Iris pigment epithelial cell (primary cell): ENCODE measurements at places on chromosomes 4 and X.

- no peak for DNase-seq
Measured at GRCh38 chr4:174265916-174266315, 17.6 kb downstream of the FBXO8 start.

GRCh38 chr4:129446074-129446473 lies 350.1 kb downstream of the C4orf33 start:
- peak; percentile 10 for DNase-seq

GRCh38 chr4:185740471-185740873 lies 71.5 kb downstream of the SORBS2 start:
- no peak for DNase-seq

- DNase-seq = no peak
Measured at GRCh38 chr4:39648213-39648612, 9.5 kb upstream of the SMIM14 start.

DNA sequence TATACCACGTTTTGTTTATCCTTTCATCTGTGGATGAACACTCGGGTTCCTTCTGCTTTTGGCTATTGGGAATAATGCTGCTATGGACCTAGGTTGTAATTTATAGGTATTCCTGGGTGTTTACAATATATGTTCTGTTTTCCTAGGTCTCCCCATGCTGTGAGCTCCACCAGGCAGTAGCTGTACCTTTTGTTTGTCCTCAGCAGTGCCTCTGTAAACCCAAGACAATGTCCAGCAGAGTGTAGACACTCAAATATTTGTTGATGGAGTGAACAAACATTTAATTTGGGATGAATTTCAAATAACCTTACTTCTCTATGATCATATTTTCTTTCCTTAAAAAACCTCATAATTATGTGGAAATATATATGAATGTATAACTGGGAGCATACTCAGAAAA lies 259.5 kb upstream of the BOD1L1 start:
- no peak for DNase-seq

DNA sequence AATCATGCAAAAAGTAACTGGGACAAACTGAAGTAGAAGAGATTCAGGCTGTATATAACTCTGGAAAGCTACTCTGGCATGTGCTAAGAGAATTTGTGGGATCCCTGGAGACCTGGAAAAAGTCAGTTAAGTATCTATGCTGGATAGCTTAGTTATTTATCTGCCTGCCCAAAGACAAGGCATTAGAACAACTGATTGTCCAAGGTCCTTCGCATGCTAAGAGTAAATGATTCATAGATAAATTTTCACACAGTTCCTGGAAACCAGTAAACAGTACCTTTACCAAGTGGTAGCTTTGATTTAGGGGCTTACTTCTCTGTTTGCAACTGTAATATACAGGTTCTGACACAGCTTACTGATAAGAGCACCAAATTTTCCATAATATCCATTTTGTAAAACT lies 104.8 kb downstream of the ATP11C start:
- DNase-seq = no peak

- DNase-seq = peak; percentile 58
Measured at GRCh38 chr4:4990857-4991540, 28.3 kb downstream of the CYTL1 start.
